Uterus (tissue), 4 donors: ENCODE measurements at places on chromosomes 4 and X. TPM values are rescaled to one million over a fixed set of nuclear protein-coding genes. Genes with fewer than 3 reads are reported as not detected.

The SPATA4 gene
- total RNA-seq = 0.40 TPM

The SCRG1 gene
- total RNA-seq = 1.3 TPM

The TKTL2 gene
- not detected for total RNA-seq

GRCh38 chr4:23438764-23439163, 451.1 kb downstream of the PPARGC1A start:
- no peak overlapping the region for H3K27ac ChIP-seq
- no peaks in the 10 kb centered on the region for H3K27me3 ChIP-seq
- no peaks in the 10 kb centered on the region for H3K36me3 ChIP-seq
- no peak for DNase-seq

- no peak overlapping the region for H3K4me3 ChIP-seq
- DNase-seq = no peak
- peaks cover 5% of the 10 kb centered on the region for H3K4me1 ChIP-seq
- no peak overlapping the region for H3K27ac ChIP-seq
Observed at GRCh38 chr4:86013621-86014020, 346.2 kb downstream of the MAPK10 start.

The IL3RA gene
- 16.2 TPM for total RNA-seq

DNA sequence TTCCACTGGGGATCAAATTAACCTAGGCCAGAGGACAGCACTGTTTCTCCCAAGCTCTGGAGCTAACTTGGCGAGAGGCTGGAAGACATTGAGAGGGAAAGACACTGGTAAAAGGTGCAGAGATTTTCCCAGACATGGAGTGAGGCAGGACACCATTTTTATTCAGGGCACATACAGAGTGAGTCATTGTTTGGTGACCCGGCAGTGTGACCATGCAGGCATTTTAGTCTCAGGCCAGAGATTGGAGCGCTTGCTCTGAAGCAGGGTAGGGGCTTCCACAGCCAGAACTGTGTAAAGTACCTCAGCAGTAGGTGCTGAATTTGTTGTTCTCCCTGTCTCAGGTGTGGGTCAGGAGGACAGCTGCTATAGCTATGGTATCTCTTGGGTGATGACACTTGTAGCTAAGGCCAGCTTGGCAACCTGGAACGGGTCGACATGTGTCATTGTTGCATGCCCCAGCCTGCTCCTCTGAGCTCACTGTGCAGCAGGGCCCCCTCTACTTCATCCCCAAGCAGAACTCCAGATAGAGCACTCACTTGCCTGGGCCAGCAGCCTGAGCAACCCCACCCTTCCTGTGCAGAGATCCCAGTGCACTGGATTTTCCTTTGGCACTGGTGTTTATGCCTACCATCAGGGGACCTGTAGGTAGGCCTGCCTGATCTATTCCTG, 79.8 kb upstream of the ATP8A1 start:
- no peak overlapping the region for H3K27ac ChIP-seq
- H3K4me1 ChIP-seq = no peaks in the 10 kb centered on the region
- no peak overlapping the region for H3K4me3 ChIP-seq
- no peak for DNase-seq
- no peaks in the 10 kb centered on the region for H3K36me3 ChIP-seq
- H3K27me3 ChIP-seq = no peaks in the 10 kb centered on the region

GRCh38 chrX:115011428-115011827, 6.0 kb downstream of the IL13RA2 start:
- no peaks in the 10 kb centered on the region for H3K4me1 ChIP-seq
- no peaks in the 10 kb centered on the region for H3K36me3 ChIP-seq
- H3K27ac ChIP-seq = no peak overlapping the region
- no peaks in the 10 kb centered on the region for H3K27me3 ChIP-seq
- H3K4me3 ChIP-seq = no peak overlapping the region
- DNase-seq = no peak

DNA sequence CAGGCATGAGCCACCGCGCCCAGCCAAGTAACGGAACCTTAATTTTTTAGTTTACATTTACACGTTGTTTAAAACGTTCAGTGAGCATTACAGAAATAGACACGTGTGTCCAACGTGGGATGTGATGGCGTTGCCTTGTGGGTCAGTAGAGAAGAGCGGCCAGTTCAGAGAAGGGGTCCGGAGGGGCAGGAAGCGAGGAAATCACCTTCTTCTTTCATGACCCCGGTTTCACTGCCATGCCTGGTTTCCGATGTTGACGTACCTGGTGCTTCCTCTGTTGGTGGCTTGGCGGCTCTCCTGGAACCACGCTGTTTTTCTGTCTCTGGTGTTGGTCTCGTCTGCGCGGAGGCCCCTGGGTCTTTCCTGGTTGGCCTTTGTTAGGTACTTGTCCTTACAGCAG, 42.8 kb downstream of the PCGF3 start:
- H3K36me3 ChIP-seq = no peaks in the 10 kb centered on the region
- H3K4me1 ChIP-seq = no peaks in the 10 kb centered on the region
- no peaks in the 10 kb centered on the region for H3K27me3 ChIP-seq
- H3K4me3 ChIP-seq = no peak overlapping the region
- no peak overlapping the region for H3K27ac ChIP-seq

- no peak overlapping the region for H3K4me3 ChIP-seq
- H3K27me3 ChIP-seq = no peaks in the 10 kb centered on the region
- no peaks in the 10 kb centered on the region for H3K36me3 ChIP-seq
- no peak overlapping the region for H3K27ac ChIP-seq
Observed at GRCh38 chrX:85941275-85941674, 106.1 kb downstream of the CHM start.

DNA sequence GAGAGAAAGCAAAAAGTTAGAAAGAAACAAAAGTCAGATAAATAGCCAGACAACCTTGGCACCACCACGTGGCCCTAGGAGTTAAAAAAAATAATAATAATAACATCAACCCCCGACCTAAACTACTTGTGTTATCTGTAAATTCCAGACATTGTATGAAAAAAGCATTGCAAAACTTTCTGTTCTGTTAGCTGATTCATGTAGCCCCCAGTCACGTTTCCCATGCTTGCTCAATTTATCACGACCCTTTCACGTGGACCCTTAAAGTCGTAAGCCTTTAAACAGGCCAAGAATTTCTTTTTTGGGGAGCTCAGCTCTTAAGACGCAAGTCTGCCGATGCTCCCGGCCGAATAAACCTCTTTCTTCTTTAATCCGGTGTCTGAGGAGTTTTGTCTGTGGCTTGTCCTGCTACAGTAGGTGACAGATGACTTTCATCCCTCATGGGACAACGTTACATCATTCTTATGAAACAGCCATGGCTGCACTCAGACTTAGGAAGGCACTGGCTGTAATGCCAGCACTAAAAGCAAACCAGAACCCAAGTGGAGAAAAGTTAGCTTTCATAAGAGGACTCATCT, 520 bp downstream of the ACOX3 start:
- no peaks in the 10 kb centered on the region for H3K36me3 ChIP-seq
- peak overlapping the region; percentile 64 for H3K4me3 ChIP-seq
- peak; percentile 24 for DNase-seq
- H3K4me1 ChIP-seq = no peaks in the 10 kb centered on the region
- no peaks in the 10 kb centered on the region for H3K27me3 ChIP-seq
- H3K27ac ChIP-seq = peak overlapping the region; percentile 93

- no peak for DNase-seq
- H3K4me3 ChIP-seq = no peak overlapping the region
- H3K27me3 ChIP-seq = no peaks in the 10 kb centered on the region
- H3K4me1 ChIP-seq = no peaks in the 10 kb centered on the region
Observed at GRCh38 chr4:134328741-134329140, 127.2 kb upstream of the PABPC4L start.

DNA sequence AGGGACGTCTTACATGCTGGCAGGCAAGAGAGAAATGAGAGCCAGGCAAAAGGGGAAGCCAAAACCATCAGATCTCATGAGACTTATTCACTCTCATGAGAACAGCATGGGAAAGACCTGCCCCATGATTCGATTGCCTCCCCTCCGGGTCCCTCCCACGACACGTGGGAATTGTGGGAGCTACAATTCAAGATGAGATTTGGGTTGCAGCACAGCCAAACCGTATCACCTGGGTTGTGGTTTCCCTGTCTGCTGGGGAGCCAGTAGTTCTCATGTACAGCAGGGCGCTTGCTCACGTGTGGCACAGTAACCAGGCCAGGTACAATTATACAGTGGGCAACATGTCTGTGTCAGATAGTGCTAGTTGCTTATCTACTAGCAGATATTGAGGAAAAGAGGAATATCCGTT, 11.1 kb upstream of the RS1 start:
- no peak overlapping the region for H3K27ac ChIP-seq
- H3K4me1 ChIP-seq = no peaks in the 10 kb centered on the region
- H3K36me3 ChIP-seq = no peaks in the 10 kb centered on the region
- H3K4me3 ChIP-seq = no peak overlapping the region
- H3K27me3 ChIP-seq = no peaks in the 10 kb centered on the region

- no peaks in the 10 kb centered on the region for H3K4me1 ChIP-seq
- no peak overlapping the region for H3K27ac ChIP-seq
- H3K36me3 ChIP-seq = no peaks in the 10 kb centered on the region
- no peak for DNase-seq
- H3K4me3 ChIP-seq = no peak overlapping the region
Observed at GRCh38 chrX:28312965-28313364, 274.3 kb upstream of the IL1RAPL1 start.

GRCh38 chrX:31508338-31508737, 436.5 kb upstream of the FTHL17 start:
- H3K27me3 ChIP-seq = no peaks in the 10 kb centered on the region
- DNase-seq = no peak
- no peaks in the 10 kb centered on the region for H3K36me3 ChIP-seq
- no peak overlapping the region for H3K27ac ChIP-seq
- H3K4me1 ChIP-seq = no peaks in the 10 kb centered on the region

The LYAR gene
- 7.1 TPM for total RNA-seq
